ENCODE measurements at places on chromosomes 11 and 22. TPM values are rescaled to one million over a fixed set of nuclear protein-coding genes. Genes with fewer than 3 reads are reported as not detected.

The DLG2 gene
- polyA plus RNA-seq = 0.31 TPM

DNA sequence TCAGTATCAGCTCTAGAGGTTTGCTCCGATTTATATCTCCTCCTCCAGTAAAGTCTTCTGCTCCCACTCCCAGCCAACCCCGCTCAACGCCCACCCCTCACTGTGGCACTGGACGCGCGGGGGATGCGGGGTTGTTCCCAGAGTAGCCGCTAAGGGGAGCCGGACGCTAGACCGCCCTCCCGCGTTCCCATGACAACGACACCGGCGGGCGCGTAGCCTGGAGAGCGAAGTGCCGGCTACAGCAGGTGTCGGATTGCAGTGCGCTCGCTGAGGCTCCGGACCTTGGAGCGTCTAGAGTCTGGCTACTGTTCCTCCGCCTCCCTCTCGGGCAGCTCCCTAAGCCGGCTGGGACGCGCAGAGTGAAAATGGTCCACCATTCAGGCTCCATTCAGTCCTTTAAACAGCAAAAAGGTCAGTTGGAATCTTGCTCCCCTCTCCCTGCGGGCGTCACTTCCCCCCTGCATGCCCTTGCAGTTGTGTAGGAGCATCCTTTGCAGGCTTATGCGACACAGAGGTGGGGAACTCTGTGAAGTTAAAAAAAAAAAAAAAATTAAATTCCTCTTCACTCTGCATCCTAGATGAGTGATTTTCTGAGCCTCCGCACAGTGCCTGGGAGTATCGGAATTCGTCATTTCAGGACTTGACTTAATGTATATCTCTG lies at the start of gene ANO3:
Gene ANO3, plus strand, starts transcription at position 220 of the 661 bp plus-strand sequence. Its CDS starts 146 bp downstream, at position 366.
- DNase-seq = peak; percentile 74

GRCh38 chr22:38570779-38571364 lies 889 bp upstream of the DMC1 start:
- peak; percentile 9 for DNase-seq

- DNase-seq = peak; percentile 74
Measured at GRCh38 chr22:30235687-30236170, 10.8 kb downstream of the LIF start.

The PRODH gene
- 1.5 TPM for polyA plus RNA-seq

- DNase-seq = no peak
Measured at GRCh38 chr11:127624306-127624856, 623.8 kb upstream of the KIRREL3 start.

- DNase-seq = no peak
Measured at GRCh38 chr11:69509846-69510390, 28.5 kb downstream of the LINC01488 start.

The MEI1 gene
- polyA plus RNA-seq = not detected

The KRTAP5-9 gene
- not detected for polyA plus RNA-seq

The LAYN gene
- 12.0 TPM for polyA plus RNA-seq

The OR52B4 gene
- polyA plus RNA-seq = not detected

The ZP1 gene
- 0.32 TPM for polyA plus RNA-seq

DNA sequence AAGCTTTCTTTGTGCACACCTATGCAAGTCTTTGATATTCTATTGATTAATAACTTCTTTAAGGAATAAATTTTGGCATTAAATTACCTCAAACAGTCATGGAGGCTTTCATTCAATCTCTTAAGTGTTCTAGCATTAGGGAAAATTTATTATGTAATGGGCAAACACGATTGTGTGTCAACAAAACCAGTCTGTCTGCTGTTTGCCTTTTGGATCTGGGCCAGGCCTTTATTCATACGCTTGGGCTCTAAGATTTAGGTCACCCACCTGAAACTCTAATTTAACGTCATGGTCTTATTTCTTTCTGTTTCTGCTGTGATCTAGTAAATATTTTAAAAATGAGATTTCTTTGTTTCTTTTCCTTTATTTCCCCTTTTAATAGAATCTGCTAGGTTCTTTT lies 1270.6 kb downstream of the LRRC4C start:
- no peak for DNase-seq

The MS4A15 gene
- not detected for polyA plus RNA-seq

The ZFPL1 gene
- 31.7 TPM for polyA plus RNA-seq

DNA sequence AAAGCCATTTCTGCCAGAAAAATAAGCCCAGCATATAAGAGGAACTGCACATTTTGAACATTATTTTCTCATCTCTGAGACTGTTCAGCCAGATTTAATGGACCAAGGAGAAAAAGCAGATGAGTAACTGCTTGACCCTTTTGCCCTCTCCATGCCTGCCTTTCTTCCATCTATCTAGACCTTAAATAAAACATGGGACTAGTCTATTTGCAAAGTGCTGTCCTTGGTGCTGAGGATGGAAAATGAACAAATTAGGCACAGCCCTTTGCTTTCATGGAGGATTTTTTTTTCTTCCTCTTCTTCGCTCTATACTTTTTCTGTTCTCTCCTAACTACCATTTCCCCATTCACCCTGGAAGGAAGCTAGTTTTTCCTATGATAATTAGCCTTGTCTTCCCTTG lies 361.3 kb downstream of the GRM5 start:
- DNase-seq = no peak

DNA sequence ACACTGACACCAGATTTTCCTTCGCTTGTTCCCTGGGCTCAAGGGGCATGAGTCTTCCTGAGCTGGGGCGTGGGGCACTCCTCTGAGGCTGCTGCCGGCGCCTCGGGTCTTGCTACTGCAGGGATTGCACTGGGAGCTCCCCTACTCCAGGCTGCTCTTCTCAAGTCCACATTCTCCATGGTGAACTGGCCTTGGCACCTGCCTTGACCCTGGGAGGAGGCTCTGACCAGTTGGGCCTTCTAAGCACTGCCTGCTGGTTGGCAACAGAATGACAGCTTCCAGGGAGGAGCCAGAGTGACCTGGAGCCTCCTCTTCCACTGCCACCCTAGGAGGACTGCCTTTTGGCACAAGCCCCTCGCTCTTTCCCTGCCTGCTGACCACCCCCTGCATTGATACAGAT lies 9.5 kb downstream of the FREY1 start:
- DNase-seq = no peak

The PRR5 gene
- polyA plus RNA-seq = 17.7 TPM

- DNase-seq = no peak
Measured at GRCh38 chr11:130209128-130209932, 49.7 kb downstream of the ST14 start.

GRCh38 chr11:100612766-100613165 lies 74.3 kb upstream of the ARHGAP42 start:
- DNase-seq = no peak

GRCh38 chr22:50633771-50634170 lies 5.8 kb upstream of the ARSA start:
- DNase-seq = no peak

DNA sequence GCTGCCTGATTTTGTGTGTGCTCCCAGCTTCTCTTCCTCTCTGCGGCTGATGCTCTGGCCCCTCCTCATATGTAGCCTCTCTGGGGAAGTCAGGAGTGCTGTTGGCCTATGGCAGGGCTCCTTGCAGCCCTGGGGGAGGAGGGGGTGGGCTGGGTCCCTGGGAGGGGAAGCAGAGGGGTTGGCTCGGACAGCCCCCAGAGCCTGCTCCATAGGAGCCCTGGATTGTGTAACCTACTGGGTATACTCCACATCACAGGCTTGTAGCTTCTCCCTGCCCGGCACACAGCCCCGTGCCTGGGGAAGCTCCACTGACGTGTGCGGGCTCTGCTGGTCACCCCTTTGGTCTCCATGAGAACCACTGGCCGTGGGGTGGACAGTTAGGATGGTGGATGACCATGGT lies 113.8 kb downstream of the ST3GAL4 start:
- no peak for DNase-seq

DNA sequence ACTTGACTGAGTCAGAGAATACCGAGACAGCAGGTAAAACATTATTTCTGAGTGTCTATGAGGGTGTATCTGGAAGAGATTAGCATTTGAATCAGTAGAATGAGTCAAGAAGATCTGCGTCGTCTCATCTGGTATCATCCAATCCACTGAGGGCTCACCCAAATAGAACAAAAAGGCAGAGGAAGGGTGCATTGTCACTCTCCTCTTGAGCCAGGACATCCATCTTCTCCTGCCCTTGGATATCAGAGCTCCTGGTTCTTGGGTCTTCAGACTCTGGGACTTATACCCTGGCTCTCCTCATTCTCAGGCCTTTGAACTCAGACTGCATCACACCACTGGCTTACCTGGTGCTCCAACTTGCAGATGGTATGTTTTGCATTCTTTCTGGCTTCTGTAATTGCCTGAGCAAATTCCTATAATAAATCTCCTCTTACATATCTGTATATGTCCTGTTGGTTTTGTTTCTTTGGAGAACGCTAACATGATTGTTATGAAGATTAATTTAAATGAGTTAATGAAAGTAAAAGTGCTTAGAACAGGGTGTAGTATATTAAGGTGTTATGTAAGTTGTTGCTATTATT lies 49.3 kb downstream of the ME3 start:
- no peak for DNase-seq

GRCh38 chr11:66851239-66851596 lies 5.6 kb upstream of the LRFN4 start:
- no peak for DNase-seq

DNA sequence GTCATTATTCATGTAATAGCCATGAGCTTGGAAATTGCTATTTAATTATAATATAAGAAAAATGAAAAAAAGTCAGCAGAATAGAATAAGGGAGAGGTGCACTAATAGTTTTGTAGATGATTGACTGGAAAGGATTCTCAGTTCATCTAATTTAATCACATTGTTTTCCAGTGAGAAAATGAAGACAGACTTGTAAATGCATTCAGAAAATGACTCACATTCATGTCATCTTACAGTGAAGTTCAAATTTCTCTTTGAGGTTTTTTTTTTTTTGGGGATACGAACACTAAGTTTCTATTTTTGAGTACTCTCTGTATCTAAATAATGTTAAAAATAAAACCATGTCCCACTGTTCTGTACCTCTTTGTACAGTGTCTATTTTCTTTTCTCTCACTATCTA lies 18.5 kb upstream of the OR4A16 start:
- DNase-seq = no peak

DNA sequence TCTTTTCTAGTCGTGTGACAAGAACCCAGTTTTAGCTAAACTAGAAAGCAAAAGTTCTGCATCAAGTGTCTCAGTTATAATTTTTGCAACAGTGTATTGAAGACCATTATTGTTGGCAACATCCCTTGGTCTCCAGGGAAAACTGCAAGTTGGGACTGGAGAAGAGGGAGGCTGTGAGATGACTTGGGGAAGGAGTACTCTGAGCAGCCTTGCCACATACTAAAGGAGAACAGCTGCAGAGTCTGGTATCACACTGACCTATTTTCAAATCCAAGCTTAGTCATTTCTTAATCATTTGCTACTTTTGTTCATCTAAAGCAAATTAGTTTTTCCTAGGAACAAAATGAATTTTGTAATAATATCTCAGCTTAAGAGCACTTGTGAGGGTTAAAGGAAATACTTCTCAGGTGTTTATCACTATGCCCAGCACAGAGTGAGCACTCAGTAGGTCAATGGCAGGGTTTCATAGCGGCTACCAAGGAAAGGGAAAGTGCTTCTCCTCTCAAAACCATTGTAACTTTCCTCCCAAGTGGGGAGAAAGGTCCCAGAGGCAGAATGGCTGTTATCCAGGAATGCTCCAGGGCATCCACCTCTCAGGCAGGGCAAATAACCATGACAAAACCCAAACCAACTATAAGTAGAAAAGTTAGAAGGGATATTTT lies 247.1 kb downstream of the C11orf87 start:
- DNase-seq = no peak

DNA sequence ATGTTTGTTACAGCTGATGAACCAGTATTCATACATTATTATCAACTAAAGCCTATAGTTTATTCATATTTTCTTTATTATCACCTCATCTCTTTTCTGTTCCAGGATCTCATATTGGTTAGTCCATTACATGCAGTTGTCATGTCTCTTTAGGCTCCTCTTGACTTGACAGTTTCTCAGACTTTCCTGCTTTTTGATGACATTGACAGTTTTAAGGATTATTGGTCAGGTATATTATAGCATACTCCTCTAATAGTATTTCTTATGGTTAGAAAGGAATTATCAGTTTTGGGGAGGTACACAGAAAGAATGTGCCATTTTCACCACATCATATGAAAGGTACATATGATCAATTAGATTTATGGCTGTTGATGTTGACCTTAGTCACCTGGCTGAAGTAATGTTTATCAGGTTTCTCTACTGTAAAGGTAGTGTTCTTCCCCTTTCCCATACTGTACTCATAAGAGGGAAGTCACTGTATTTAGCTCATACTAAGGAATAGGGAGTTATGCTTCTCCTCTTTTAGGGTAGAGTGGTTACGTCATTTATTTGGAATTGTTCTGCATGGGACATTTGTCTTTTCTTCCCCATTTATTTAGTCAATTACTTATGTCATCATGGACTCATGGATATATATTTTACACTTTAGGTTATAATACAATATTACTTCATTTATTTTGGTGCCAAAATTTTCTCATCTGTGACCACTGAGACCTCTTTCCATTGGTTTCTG lies 9.4 kb upstream of the ANO3 start:
- no peak for DNase-seq

- DNase-seq = no peak
Measured at GRCh38 chr11:77151804-77152509, 23.9 kb downstream of the MYO7A start.

The OR51B2 gene
- not detected for polyA plus RNA-seq

The SLC25A45 gene
- polyA plus RNA-seq = 7.9 TPM

GRCh38 chr11:73810637-73811036 lies 23.0 kb downstream of the MRPL48 start:
- DNase-seq = no peak

The CTR9 gene
- 35.0 TPM for polyA plus RNA-seq

GRCh38 chr22:38684895-38685294 lies 3.1 kb downstream of the TOMM22 start:
- no peak for DNase-seq

The TUB gene
- 13.2 TPM for polyA plus RNA-seq

- no peak for DNase-seq
Measured at GRCh38 chr11:106875013-106875412, 143.3 kb downstream of the GUCY1A2 start.

The RAB38 gene
- 0.38 TPM for polyA plus RNA-seq

GRCh38 chr11:133945087-133945974 lies 11.4 kb downstream of the IGSF9B start:
- DNase-seq = no peak

- no peak for DNase-seq
Measured at GRCh38 chr11:88569342-88569741, 231.8 kb upstream of the CTSC start.

GRCh38 chr22:48218889-48219420 lies 1456.5 kb downstream of the TBC1D22A start:
- DNase-seq = no peak

Data from A549 (cell line).